Lower lobe of right lung (tissue), 2 donors: ENCODE measurements at places on chromosomes 16 and 17. TPM values are rescaled to one million over a fixed set of nuclear protein-coding genes. Genes with fewer than 3 reads are reported as not detected.
A peak's percentile ranks its signal among the peaks of the same experiment; 100 is the strongest.

GRCh38 chr16:66065925-66066324 lies 300.6 kb upstream of the CDH5 start:
- DNase-seq, result no peak

DNA sequence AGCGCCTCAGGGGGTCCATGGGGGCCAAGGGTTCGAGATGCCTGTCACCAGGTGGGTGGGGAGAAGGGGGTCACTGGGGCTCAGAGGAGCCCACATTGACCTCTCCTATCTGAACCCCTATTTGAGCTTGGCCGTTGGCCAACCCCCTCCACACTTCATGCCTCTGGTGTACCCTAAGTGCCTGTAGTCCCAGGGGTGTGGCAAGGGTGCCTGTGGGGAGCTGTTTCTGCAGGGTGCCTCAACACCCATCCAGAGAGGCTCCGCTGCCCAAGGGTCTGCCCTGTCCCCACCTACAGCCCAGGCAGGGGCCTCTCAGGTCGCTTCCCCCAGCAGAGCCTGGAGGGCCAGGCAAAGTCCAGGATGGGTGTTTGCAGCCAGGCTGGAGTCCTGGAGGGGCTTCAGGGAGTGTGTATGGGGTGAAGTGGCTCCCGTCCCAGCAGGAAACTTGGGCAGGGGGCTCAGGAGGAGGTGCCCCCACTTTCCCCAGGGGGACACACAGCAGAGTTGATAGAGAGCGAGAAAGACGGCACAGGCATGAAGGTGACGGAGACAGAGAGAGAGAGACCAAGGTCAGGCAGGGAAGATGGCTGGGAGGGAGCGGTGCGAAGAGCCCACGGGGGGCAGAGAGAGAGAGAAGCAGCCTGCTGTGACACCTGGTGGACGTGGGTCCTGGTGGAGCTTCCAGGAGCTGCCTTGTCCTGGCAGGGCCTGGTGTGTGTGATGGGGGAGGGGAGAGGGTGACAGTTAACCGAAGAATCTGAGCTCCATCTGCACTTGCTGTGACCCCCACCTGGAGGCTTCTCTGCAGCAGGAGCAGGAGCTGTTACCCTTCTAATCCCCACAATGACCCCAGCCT lies at the start of gene SEPTIN12:
Gene SEPTIN12 (minus strand): TSS at position 719 of the 856 bp plus-strand sequence. CDS start 700 bp downstream, at position 19.
- no peak for DNase-seq

GRCh38 chr17:4998027-4998731 lies 429 bp downstream of the KIF1C start:
- peak; percentile 80 for DNase-seq

DNA sequence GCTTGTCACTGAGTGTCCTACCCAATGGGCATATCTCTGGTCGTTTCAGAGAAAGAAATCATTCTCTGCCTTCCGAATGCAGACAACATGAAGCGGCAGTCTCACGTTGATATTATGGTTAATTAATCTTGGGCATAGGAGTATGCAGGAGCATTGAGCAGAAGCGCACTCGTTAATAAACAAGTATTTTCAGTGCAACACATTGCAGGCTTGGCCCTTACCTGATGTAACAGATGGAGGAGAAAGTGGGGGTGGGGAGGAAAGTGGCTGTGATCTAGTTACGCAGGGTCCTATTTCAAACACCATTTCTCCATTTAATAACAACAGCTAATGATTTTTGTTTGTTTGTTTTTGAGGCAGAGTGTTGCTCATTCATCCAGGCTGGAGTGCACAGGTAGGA lies 414.0 kb upstream of the RBFOX1 start:
- no peak for DNase-seq

- DNase-seq, result no peak
These were observed 2.4 kb downstream of the POLR3K start for GRCh38 chr16:50769-51591.

DNA sequence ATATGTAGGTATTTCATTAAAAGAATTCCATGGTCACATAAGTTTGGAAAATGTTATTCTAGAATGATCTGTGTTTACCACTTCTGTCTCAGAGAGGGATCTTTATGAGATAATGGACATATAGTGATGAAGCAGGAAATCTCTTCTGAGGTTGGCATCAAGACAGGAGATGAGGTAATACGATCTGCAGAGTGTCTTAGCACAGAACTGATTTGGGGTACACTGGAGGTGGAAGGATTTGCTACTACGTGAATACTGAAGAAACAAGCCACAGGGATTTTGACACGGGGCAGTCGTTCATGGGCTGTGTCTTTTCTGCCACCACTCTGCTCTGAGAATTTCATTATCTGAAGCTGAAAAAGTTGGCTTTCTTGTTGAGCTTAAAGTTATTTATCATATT lies 5.5 kb downstream of the CBFB start:
- no peak for DNase-seq

DNA sequence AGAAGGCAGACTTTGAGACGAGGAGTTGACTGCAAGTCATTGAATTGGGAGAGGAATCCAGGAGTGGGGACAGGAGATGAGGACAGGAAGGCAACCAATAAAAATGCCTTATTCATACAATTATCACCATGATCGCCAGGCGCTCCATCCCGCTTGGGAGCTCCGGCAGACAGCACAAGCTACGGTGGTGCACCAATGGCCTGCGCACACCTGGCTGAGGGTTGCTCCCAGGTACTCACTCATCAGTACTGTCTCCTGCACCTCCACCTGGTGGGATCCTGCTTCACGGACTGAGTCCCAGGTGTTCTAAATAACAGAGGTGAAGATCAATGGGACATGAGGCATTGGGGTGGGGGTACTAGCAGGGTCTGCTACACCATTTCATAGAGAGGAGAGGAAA lies 160.0 kb upstream of the TNRC6C start:
- peak; percentile 28 for DNase-seq

GRCh38 chr16:85629326-85629725 lies 16.2 kb downstream of the GSE1 start:
- DNase-seq, result no peak

- peak; percentile 94 for DNase-seq
These were observed 812 bp upstream of the PPP1R9B start for GRCh38 chr17:50151041-50151936.

- DNase-seq, result peak; percentile 61
These were observed 73.3 kb upstream of the MTMR4 start for GRCh38 chr17:58587713-58588117.

GRCh38 chr16:27027971-27028370 lies 38.8 kb upstream of the C16orf82 start:
- no peak for DNase-seq

DNA sequence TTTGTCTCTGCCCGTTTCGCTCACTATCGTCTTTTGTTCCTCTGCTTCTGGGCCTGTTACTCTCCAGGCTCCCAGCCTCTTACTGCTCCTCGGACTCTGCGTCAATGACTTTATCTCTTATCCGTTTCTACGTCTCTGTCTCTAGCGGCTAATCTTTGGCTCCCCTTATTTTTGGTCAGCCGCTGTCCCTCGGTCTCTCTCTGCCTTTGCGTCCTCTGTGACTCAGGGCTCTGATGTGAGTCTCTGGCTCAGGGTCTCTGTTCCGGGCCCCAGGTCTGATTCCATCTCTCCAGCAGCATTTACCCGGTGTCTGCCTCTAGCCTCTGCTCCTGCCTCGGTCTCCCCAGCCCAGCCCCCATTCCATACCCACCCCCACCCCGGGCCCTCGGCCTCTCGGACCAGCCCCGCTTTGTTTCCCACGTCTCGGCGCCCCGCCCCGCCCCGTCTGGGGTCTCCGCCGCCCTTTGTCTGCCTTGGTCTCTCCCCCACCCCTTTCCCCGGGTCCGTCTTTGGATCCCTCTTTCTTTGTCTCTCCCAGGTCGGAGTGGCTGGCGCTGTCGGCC lies 547 bp upstream of the ZNF48 start:
- DNase-seq, result no peak

- DNase-seq, result no peak
These were observed 65.9 kb downstream of the PCTP start for GRCh38 chr17:55816532-55817396.

DNA sequence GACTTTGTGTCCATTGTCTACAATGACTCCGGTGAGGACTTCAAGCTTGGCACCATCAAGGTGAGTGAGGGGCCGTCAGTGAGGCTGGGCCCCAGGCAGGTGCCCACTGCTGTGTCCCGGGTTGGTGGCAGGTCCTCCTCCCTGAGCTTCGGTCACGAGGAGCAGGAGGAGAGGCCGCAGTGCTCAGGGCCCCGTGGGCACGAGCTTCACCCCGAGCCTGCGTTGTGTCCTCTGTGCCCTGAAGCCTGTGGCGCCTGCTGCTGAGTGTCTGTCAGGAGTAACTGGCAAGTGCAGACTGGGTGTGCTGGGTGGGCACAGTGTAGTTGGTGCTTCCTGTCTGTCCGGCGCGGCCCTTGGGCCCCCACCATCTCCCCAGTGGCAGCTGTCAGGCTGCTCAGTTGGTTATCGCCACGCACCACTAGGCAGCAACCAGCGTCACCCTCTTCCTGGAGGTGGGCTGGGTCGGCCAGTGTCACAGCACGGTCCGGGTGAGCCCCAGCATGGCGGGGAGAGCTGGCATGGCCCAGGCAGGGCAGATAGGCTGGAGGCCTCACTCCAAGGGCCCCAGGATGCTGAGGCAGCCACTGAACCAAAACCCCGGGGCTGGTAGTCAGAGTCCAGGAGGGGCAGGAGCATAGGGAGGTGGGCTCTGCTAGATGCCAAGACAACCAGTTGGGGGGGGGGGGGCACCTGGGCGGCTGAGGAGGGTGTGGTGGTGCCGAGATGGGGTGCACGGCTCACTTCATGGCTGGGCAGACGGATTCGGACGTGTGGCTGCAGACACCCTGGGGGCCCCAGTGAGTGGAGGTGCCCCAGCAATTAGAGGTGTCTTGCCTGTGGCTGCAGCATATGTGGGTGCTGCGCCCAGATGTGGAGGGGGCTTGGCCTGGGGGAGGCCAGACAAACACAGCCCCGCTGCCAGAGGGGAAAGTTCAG lies 39.3 kb downstream of the TSC2 start:
- no peak for DNase-seq

SYT17 gene
- 11.8 TPM for total RNA-seq

MYL4 gene
- total RNA-seq, result 3.0 TPM

RANBP10 gene
- 21.7 TPM for total RNA-seq

C16orf46 gene
- total RNA-seq, result not detected

CDH15 gene
- total RNA-seq, result 0.50 TPM

AOC2 gene
- total RNA-seq, result 2.1 TPM
